ENCODE measurements at places on chromosomes 7 and 10.

- DNase-seq, result no peak
Measured at GRCh38 chr10:127228195-127228787, 31.9 kb upstream of the INSYN2A start.

- DNase-seq, result no peak
Measured at GRCh38 chr7:148720472-148720871, 21.8 kb downstream of the CUL1 start.

DNA sequence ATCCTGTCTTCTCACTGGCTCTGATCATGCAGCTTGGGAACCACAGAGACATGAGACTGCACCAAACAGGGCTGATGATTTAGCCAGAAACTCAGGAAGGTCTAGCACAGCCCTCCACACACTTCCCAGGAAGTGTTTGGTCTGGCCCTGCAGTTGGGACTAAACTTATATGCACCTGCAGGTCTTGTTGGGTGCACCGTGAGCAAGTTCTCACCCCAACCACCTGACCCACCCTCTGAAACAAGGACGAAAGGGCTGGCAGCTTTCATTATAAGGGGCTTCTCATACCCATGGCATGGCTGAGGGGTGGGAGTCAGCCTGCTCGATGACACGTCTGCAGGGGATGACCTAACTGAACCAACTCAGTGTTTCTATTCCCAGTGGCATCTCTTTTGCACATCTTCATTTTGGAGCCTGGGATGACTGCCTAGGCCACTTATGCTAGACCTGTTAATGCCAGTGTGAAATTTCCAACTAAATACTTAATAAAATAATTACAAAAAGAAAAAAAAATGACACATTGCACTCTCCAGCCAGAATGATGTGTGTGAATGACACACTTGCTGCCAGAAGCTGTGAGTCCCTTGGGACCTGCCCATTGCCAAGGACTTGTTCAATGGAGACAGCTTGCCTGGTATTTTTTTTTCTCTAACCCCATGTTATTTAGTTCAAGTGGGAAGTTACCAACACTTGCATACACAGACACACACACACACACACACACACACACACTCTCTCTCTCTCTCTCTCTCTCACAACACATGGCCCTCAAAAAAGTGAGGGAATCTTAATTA, 102.6 kb downstream of the NEURL1 start:
- no peak for DNase-seq

- DNase-seq, result no peak
Measured at GRCh38 chr7:39022796-39023195, 45.1 kb downstream of the POU6F2 start.

DNA sequence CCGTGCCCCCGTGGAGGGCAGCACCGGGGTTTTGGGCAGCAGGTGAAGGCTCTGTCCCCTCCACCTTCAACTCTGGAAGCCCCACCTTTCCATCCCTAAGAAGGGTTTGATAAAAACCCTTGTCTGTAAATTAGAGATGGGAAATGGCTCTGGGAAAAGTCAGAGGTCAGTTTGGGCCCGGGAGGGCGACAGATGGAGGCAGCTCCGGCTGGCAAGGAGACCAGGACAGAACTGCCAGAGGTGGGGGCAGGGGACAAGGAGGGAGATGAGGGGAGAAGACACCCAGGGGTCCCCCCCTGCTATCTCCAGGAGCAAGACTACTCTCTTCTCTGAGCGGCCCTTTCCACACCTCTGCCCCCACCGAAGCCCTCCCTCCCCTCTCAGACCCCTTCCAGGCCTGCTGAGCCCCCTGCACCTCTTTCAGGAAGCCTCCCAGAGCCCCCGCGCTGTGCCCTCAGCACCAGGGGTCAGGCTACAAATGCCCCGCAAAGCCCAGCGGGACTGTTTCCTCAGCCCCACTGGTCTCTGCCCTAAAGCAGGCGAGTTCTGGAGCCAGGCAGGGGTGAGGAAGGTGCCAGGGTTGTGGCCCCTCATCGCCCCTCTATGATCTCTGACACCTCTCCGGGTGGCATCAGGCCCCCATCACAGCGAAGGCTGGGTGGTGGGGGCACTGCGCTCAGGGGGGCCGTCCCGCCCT, 980 bp upstream of the SH2B2 start:
- no peak for DNase-seq

GRCh38 chr10:62199584-62199983, 69.1 kb downstream of the RTKN2 start:
- no peak for DNase-seq

DNA sequence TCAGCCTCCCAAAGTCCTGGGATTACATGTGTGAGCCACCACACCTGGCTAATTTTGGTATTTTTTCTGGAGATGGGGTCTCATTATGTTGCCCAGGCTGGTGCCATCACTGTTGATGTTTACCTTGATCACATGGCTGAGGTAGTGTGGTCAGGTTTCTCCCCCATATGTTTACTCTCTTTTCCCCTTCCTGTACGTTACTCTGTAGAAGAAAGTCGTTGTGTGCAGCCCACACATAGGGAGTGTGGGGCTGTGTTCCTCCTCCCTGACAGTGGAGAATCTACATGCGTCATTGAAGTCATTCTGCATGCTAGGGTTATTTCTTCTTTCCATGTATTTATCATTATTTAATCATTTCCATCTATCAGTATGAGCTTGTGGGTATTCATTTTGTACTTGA, 16.3 kb upstream of the ORAI2 start:
- DNase-seq, result no peak

- DNase-seq, result no peak
Measured at GRCh38 chr10:62805231-62806099, 945 bp downstream of the ADO start.

- DNase-seq, result no peak
Measured at GRCh38 chr10:97081621-97082235, 104.0 kb downstream of the SLIT1 start.

GRCh38 chr10:112643600-112644264, 196.7 kb downstream of the VTI1A start:
- no peak for DNase-seq

DNA sequence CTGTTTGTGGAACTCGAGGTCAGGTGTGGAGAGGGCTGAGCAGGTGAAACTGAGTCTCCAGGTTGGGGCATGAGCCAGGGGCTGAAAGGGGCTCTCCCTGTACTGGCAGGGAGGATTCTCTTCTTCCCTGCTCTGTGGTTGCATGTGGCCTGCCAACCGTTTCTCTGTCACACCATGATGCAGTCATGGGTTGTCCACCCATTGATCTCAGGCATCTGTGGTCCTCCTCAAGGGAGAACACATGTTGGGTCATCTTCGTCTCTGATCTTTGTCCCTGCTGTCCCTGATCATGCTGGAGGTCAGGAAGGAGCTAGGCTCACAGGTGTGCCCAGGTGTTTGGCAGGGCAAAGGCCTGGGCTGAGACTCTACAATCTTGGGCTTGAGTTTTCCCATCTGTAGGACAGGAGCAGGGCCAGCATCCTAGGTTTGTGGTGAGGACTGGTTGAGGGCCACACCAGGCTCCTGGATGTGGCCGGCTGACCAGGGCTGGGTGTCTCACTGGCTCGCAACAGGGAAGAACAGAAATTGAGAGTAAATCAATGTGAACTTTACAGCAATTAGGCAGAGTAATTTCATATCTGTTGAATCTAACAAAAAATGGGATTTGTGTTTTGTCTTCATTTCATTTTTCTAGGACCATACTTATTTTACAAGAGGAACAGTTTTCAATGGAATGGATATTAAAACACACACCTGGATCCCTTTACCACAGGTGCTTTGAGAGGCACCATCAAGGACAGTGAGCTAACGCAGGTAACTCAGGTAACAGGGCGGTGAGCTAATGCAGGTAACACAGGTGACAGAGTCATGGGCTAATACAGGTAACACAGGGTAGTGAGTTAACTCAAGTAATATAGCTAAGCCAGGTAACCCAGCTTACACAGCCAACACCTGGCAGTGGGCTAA, 58.5 kb upstream of the IGFBP3 start:
- no peak for DNase-seq

GRCh38 chr7:149778696-149779501, 5.5 kb upstream of the ZNF467 start:
- no peak for DNase-seq

GRCh38 chr7:76063525-76063924, 15.6 kb downstream of the MDH2 start:
- no peak for DNase-seq

- DNase-seq, result no peak
Measured at GRCh38 chr10:29535012-29535777, 99.6 kb downstream of the SVIL start.

- DNase-seq, result no peak
Measured at GRCh38 chr10:71262817-71263216, 50.4 kb downstream of the UNC5B start.

DNA sequence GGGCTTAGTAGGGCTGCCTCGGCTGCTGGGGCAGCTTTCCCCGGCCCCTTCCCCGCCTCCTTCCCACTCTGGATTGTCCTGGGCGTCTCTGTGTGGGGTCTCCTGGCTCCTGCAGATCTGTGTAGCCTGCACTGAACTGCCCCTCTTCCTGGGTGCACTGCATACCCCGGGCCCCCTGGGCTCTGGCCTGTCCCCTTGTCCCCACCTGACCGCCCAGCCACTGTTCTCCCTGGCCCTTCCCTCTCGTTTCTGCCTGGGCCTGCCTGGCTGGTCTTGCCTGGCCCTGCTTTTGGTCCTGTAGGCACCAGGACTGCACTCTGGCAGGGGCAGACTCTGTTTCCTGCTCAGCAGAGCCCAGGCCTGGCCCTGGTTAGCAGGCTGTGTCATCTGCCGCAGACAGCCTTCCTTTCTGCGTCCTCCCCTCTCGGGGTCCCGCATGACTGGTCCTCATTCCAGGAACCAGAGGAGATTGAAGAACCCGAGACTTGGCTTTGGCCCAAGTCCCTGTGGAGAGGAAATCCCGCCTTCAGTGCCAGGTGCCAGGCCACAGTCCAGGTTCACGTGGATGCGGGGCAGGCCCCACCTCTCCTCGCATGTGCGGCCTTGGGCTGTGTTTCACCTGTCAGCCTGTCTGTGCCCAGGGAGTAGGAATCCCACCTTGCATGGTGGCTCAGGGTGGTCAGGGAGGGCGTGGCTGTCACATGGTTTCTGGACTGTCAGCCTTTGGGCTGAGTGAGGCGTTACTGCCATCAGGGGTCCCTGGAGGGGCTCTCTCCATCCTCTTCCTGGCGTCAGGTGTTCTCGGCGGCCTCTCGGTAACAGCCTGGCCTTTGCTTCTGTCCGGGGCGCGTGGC, 9.2 kb downstream of the INPP5A start:
- no peak for DNase-seq

DNA sequence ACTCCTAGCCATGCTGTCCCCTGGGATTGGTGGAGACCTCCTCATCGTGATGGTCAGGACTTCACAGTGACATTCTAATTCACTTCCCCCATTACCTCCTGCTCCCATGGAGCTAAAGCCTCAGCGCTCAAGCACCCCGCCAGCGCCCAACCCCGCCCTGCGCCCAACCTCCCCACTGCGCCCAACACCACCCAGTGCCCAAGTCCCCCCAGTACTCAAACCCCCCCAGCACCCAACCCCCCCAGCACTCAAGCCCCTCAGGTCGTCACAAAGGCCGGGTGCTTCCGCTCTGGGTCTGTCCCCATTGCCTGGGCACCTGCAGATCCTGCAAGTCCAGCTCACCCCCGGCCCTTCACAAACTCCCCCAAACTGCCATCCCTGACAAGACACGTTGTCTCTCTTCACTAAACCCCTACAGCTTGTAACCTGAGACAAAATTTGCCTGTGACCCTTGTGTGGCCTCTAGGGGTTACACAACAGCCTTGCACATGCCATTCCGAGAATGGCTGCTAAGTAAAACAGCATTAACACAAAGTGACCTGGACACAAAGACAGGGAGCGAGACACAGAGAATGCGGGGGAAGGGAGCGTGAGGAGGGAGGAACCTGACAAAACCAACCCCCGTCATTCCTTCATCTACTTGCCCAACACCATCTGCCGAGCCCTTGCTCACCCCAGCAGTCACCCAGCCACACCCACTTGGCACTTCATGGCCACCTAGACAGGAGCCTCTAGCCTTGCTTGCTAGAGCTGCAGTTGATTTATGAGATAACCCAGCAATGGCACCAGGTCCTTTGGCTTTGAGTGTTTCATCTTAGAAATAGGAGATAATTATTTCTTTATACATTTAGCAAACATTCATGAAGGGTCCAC, 107.8 kb downstream of the ADARB2 start:
- no peak for DNase-seq

GRCh38 chr10:101123085-101123814, 7.8 kb upstream of the TLX1 start:
- no peak for DNase-seq

- DNase-seq, result no peak
Measured at GRCh38 chr10:24779737-24780136, 56.0 kb upstream of the ARHGAP21 start.

GRCh38 chr7:151133986-151134742, 33.3 kb downstream of the GBX1 start:
- no peak for DNase-seq

DNA sequence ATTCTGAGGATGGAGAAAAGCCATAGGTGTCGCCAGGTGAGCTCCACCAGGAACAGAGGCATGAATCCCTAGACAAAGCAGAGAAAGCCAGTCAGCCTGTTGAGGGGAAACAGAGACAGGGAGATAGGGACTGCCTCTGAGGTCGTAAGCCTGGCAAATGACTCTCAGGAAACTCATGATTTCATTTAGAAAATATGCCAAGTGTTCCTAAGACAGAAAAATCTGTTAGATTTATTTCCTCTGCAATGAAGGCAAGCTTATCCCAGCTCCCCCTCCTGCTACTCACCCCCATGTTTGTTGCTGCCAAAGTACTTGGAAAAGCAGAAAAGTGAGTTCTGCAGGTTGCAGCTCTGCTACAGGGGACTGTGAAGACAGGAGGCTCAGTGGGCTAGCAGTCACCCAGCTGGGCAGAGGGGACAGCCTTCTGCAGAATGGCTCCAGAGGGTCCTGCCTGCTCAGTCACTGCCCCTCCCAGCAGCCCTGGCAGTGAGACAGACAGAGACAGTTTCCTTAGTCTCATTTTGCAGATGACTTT, 184.3 kb downstream of the ADRA2A start:
- DNase-seq, result no peak

- DNase-seq, result no peak
Measured at GRCh38 chr10:74916283-74916682, 89.9 kb downstream of the KAT6B start.

- no peak for DNase-seq
Measured at GRCh38 chr10:31136386-31136785, 104.7 kb upstream of the ZNF438 start.

DNA sequence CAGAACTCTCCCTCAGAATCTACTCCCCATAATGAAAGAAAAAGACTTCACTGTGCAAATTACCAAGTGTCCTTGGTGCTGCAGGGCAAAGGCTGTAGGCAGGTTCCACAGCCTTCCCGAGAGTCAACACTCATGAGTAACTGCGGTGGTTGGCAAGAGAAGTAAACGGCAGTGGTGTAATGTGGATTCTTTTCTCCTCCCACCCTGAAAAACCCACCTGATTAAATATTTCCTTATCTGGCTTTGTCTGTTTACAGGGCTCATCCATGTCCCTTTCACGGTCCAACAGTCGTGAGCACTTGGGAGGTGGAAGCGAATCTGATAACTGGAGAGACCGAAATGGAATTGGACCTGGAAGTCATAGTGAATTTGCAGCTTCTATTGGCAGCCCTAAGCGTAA, 300.9 kb downstream of the BICC1 start:
- DNase-seq, result no peak

- no peak for DNase-seq
Measured at GRCh38 chr10:78577712-78578111, 491.1 kb upstream of the ZMIZ1 start.

Measured in coronary artery (tissue), 2 donors.